CD8-positive, alpha-beta T cell (primary cell): ENCODE measurements at places on chromosomes 11 and 22. TPM values are rescaled to one million over a fixed set of nuclear protein-coding genes. Genes with fewer than 3 reads are reported as not detected.

DNA sequence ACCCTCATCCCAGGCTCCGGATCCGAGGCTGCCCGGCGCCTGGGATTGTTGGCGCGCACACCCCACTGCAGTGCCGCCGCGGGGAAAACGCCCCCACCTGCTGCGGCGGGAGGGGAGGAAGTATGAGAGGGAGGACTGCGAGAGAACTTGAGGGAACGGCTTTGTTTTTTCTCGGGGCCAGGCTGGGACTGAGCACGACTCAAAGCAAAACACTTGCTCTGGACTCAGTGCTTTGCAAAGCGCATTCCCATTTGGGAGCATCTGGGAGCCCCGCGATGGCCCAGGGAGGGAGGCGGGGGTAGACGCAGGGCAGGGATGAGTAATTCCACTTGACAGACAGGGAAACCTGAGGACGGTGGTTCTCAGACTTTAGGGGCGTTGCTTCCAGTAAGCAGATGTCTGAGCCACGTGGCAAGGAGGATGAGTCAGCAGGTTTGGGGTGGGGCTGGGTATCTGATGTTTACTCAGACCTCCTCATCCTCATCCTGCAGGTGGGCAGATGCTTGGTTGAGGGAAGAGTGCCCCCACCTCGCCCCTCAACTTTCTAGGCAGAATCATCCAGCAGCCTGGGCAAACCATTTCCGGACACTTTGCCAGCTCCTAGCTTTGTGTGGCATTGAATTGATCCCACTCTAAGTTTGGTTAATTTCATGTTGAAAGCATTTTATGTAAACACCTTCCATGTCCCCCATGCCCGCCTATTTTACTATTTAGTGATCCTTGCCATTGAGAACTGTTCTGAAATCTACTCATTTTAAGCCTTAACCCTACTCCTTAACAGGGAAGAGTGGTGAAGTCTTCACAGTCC lies 1.5 kb downstream of the MIAT start:
- no peak for DNase-seq

GRCh38 chr11:59957094-59957493 lies 6.7 kb upstream of the OOSP4A start:
- DNase-seq = no peak

GRCh38 chr11:122491509-122491908 lies 164.0 kb upstream of the UBASH3B start:
- DNase-seq = no peak

- DNase-seq = no peak
Observed at GRCh38 chr11:127888386-127888785, 699.0 kb downstream of the ETS1 start.

DNA sequence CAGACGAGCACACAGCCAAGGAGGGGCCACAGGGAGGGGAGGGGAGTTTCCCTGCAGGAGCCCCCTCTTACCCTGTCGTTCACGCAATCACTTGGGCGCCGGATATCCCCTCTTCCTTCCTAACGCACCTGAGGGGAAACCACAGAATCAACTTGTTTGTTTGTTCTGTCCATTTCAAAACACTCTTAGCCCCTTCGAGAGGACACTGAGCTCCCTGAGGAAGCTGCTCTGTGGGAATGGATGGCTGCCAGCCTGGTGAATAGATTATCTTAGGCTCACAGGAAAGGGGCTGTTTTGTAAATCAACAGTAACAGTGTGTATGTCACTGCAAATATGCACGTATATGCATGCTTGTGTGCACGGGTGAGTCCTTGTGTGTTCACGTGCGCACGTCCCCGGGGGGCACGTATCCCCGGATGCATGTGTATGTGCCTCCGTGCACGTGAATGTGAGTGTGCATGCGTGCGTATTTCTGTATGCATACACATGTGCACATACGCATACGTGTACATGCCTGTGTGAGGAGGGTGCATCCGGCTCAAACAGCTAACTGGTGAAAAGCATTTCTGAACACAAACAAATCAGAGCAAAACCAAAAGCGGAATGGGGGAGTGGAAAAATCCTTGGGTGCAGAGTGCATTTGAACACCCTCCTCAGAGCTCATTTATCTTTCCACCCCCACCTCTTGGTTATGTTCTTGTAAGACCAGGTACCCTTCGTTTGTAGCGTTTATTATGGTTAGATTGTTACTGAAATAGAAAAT lies 7.2 kb downstream of the ARSA start:
- DNase-seq = peak; percentile 80

MMP13 gene
- not detected for total RNA-seq

TXNRD2 gene
- 14.1 TPM for total RNA-seq
